AG09309 (cell line): ENCODE measurements at places on chromosomes 4 and X.
A peak's percentile ranks its signal among the peaks of the same experiment; 100 is the strongest.

DNA sequence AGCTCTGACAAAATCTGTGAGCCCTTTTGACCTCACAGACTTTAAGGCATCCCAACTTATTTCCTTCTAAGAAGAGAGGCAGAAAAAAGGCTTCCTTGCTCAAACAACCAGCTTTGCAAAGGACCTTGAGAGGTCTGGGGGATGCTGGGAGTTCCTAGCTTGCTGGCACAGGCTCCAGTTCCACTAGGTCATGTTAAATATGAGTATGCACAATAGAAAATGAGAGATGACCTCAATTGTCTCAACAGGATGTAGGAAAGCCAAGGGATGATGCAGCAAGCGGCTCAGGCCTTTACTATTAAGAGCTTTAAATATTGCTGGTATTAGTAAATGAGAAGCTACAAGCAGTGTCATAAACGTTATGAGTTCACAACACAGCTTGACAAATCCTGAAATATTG lies 13.3 kb upstream of the ZNF827 start:
- DNase-seq = no peak

- no peak for DNase-seq
Measured at GRCh38 chr4:184838249-184839074, 12.7 kb upstream of the ACSL1 start.

DNA sequence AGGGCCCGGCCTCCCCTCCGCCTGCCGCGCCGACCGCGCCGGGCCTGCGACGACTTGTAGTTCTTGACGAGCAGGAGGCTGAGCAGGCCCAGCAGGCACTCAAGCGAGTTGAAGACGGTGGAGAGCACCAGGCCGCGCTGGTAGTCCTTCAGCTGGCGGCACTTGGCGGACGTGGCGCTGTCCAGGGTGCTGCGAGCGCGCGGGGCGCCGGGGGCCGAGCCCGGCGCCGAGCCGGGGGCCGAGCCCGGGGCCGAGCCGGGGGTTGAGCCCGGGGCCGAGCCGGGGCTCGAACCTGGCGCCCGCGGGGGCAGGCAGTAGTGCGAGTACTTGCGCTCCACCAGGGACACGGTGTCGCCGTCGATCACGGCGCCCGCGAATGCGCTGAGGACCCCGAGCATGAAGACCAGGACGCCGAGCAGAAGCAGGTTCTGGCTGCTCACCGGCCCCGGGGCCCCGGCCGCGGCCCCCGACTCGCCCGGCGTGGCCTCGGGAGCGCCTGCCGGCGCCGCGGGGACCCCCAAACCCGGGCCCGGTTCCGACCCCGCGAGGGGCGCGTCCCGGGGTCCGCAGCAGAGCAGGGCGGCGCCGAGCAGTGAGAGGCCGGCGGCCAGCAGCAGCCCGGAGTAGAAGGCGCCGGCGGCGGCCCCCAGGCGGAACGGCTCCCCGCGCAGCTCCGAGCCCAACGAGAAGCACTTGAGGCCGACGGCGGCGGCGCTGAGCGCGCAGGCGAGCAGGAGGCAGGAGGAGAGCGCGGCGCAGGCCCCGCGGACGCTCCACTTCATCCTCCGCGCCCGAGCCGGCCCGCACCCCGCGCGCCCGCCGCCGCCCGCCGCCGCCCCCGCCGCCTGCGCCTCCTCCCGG lies 584 bp downstream of the TMEM271 start:
- peak; percentile 2 for DNase-seq

DNA sequence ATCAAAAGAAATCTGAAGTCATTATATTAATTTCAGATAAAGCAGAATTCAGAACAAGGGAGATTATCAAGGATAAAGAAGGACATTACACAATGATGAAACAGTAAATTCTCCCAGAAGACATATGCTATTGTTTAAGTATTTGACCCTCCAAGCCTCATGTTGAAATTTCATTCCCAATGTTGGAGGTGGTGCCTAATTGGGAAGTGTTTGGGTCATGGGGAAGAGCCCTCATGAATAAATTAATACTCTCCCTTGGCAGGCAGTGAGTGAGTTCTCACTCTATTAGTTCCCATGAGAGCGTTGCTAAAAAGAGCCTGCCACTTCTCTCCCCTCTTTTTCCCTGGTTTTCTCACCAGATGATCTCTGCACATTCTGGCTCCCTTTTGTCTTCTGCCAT lies 249.9 kb upstream of the GRIA3 start:
- no peak for DNase-seq

GRCh38 chr4:163493643-163494359 lies 689 bp upstream of the TMA16 start:
- DNase-seq = no peak

GRCh38 chr4:81905971-81906370 lies 434.3 kb upstream of the RASGEF1B start:
- DNase-seq = no peak

- DNase-seq = no peak
Measured at GRCh38 chr4:125315576-125316400, 1.0 kb downstream of the FAT4 start.

DNA sequence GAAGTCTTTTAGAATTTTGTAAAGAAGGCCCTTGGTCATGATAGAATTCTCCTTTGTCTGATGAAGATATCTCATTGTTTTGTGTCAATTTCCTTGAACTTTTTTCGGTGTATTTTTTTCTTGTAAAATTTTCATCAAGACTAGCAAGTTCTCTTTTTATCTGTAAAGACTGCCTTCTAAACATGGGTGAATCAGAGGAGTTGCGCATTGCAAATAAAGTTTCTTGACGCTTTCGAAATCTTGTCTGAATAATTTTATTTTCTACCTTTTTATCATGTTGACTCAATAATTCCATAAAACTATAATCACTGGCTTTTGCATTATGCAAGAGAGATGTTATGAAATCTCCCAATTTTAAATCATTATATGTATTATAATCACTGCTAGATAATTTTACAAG lies 66.2 kb downstream of the NCAPG start:
- DNase-seq = no peak

- DNase-seq = no peak
Measured at GRCh38 chr4:4845027-4845426, 14.4 kb upstream of the MSX1 start.

DNA sequence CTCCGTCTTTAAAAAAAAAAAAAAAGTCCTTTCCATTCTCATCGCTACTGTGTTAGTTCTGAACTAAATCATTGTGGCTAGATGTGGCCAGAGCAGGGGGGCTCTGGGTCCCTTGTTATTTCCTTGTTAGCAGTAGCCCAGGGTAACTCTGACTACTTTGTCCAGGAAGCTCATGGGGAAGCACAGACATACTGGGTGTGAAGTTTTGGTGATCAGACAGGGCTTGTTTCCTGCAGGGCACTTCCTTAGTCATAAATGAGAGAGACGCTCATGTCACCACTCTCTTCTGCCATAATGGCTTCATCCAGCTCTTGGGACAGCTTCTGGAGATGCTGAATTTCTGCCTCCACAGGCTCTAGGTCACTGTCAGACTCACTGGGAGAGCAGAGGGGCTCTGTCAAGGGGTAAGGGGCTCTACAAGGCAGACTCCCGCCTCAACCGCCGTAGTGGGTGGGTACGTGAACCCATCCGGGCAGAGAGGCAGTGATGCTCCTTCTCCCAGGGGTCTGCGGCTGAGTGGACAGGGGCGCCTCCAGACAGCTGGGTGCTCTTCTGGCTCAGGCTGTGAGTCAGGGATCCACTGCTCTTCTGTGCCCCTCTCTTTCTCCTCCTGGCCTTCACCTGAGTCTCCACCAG lies 12.9 kb downstream of the STIM2 start:
- DNase-seq = no peak

DNA sequence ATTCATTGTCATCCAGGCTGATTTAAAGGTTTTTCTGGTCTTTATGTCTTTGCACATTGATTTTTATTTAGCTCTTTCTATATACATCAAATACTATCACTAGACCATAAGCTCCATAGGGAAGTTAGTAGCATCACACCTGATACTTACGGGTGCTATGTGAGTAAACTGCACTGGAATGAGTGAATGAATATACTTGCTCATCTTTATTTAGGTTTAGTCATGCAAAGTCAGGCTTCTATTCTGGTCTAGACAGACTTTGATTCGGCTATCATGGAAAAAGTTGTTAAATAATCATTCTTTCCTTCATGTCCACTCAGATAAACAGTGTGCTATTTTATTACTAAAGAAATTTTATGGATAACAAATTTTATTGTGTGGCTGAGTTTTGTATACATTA lies 457.8 kb upstream of the PCDH7 start:
- no peak for DNase-seq

GRCh38 chrX:6778544-6779503 lies 243.9 kb upstream of the VCX3A start:
- no peak for DNase-seq

DNA sequence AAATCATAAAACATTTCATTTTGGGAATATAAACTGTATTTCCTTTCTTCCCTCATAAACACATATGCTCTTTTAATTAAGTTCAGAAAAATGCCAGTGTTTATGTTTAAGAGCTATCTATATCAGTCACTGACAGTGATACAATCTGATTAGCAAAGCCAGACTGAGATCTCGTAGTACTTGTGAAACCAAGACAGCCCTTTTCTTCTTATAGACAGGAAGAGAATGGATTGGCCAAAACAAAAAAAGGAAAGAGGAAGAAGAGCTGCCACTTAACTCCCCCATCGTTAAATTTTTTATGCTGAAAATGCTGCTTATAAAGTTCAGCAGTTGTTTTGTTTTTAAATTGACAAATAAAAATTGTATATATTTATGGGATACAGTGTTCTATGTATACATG lies 87.4 kb downstream of the PLAC1 start:
- DNase-seq = no peak

DNA sequence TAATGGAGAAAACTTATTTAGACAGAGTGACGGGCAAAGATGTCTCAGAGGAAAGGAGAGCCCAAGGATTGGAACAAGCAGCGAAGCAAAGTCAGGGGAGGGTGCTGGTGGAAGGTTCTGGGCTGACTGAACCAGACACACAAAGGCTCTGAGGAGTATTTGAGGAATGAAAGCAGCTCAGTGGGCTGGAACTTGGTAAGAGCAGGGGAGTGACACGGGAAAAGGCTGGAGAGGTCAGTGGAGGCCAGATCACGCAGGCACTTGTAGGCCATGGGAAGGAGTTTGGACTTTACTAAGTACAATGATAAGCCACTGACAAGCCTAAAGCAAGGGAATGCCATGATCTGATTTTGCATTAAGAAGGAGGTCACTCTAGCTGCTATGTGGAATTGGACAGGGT lies 71.4 kb downstream of the TSC22D3 start:
- no peak for DNase-seq

DNA sequence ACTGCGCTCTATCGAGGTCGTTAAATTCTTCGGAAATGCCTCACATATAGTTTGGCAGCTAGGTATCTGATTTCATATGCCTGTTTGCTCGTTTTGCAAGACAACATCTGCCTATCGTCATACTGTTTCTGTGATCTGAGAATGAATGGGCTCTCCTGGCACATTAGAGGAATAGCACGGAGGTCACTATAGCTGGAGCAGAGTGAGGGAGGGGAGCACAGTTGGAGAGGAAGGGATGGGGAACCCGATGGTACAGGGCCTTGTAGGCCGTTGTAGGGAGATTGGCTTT lies 552 bp downstream of the IKBKG start:
- no peak for DNase-seq

GRCh38 chr4:94451051-94451694 lies 569 bp upstream of the PDLIM5 start:
- no peak for DNase-seq

- DNase-seq = no peak
Measured at GRCh38 chrX:30027636-30028035, 187.7 kb upstream of the MAGEB2 start.

- DNase-seq = no peak
Measured at GRCh38 chr4:13857800-13858199, 230.3 kb upstream of the BOD1L1 start.

DNA sequence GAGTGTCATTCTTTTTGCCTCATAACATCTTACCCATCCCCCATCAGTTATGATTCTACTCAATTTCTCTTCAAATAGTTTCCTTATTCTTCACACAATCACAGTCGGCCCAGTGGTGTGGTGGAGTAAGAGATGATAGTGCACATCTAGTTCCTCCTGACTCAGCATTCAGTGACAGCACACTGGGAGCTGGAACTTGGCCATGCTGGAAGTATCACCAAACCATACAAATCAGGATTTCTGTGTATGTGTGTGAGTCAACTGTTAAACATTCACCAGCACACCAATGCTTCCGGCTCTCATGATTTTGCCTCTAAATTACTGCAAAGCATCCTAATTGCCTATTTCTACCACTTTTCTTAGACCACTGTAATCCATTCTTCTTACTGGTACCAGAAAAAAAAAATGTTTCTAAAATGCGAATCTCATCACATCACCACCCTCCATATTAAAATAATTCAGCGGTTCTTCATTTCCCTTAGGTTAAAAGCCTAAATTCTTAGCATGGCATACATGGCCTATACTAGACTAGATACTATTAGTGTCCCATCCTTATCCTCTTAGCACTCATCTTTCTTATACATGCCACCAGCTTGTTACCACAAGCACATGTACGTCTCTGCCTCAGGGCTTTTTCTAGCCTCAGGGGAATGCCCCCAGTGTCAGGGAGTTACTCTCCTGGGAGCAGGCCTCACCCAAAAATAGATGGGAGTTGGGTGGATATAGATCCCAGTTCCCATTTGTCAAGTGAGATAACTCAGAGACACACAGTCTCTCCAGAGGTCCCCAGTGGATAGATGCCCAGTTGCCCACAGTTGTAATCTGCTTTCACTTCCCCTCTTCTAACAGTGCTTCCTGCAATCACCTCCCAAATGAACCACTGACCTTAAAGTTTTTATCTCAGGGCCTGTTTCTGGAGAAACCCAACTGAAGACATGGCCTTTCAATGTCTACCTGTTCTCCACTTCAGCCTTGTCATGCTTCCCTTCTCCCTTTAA lies 49.2 kb upstream of the DDX53 start:
- peak; percentile 18 for DNase-seq

DNA sequence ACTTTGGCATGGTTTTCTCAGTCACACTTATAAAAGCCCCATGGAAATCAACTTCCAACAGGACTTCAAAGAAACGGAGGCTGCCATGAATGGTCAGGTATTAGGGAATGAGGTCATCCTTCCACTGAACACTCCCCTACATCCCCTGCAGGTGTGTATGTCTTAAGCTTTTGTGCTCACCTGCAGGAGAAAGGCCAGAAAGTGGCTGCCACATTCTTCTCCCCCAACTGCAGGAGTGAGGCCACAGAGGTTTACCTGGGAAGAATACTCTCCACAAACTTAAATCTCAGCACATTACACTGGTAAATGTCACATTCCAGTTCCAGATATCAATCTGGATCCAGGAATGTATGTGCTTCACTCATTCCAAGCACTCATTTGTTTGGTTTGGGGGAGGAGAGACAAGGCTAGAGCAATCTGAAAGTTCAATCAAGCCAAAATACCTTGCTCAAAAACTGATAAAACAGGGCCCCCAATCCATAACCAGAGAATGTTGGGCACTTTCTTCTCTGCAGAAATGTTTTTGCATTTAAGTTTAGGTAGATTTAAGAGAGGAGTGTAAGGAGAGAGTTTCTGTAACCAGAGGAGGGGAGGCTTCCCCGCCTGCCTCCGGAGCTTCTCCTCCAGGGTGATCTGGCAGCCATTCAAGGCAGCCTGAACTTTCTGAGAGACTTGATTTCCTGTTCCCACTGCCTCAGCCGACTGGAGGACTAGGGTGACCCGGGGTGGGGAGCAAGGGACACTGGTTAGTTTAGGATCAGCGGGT lies 15.4 kb downstream of the FAM9C start:
- DNase-seq = no peak
